ENCODE measurements at places on chromosomes 11 and 22.

DNA sequence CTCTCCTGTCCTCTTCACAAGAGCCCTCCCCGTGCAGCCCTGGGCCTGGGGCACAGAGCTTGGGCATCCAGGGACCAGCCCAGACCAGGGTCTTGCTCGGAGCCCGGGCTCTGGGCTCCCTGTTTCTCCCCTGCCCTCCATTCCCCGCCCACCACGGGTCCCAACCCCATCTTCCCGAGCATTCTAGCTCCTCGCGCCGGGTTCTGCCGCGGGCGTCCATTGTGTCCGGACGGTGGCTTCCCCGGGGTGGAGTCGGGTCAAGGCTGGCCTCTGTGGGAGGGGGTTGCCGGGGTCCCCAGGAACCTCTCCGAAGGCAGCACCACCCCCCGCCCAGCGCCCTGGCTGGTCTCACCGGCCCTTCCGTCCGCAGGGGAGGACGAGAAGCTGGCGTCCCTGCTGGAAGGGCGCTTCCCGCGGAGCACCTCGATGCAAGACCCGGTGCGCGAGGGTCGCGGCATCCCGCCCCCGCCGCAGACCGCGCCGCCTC is 18.1 kb upstream of the ACR start:
- DNase-seq: no peak
- no peak overlapping the region for H3K4me3 ChIP-seq
- H3K36me3 ChIP-seq: no peaks in the 10 kb centered on the region

- no peaks in the 10 kb centered on the region for H3K27me3 ChIP-seq
- no peaks in the 10 kb centered on the region for H3K4me1 ChIP-seq
- no peak for DNase-seq
- H3K27ac ChIP-seq: no peak overlapping the region
- no peak overlapping the region for H3K4me3 ChIP-seq
Measured at GRCh38 chr11:13595166-13595565, 73.3 kb upstream of the FAR1 start.

- H3K4me1 ChIP-seq: no peaks in the 10 kb centered on the region
- DNase-seq: no peak
- no peak overlapping the region for H3K4me3 ChIP-seq
- no peak overlapping the region for H3K27ac ChIP-seq
- H3K36me3 ChIP-seq: no peaks in the 10 kb centered on the region
- H3K27me3 ChIP-seq: no peaks in the 10 kb centered on the region
Measured at GRCh38 chr11:93000511-93001476, 31.3 kb downstream of the MTNR1B start.

- H3K4me1 ChIP-seq: no peaks in the 10 kb centered on the region
- peaks cover 5% of the 10 kb centered on the region for H3K27me3 ChIP-seq
- no peaks in the 10 kb centered on the region for H3K36me3 ChIP-seq
- no peak for DNase-seq
Measured at GRCh38 chr22:41563051-41563711, 2.4 kb downstream of the CSDC2 start.
